Fibroblast of the aortic adventitia (primary cell): ENCODE measurements at places on chromosomes 2 and 18. TPM values are rescaled to one million over a fixed set of nuclear protein-coding genes. Genes with fewer than 3 reads are reported as not detected.

DNA sequence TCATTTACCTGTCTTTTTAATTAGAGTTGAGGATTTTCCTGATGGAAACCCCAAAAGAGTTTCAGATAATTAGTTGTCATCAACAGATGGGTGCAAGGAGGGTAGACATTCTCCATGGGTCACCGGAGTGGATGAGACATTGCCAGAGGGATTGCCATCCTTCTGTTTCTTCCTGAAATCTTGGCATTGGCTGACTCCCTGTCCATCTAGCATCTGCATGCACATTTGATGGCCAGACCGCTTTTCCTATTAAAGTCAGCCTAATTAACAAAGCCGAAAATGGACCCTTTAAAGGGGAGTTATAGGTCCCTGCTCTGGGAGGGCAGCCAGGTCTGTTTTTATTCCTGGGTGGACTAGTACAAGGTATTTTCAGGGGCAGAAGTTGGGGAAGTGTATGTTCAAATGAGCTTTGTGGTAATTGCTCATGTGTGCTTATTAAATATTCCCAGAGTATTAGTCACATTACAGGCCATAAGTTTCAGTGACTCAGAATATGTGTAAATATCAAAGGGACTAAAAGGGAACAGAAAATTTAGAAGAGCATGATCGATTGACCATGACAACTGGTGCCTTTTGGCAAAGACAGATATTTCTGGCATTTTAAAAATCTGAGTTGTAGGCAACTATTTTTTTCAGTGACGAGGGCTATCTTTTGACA lies 209.8 kb downstream of the PHLPP1 start:
- no peak for DNase-seq

- DNase-seq, result no peak
Measured at GRCh38 chr18:79385326-79385707, 10.4 kb upstream of the NFATC1 start.

CXCR1 gene
- total RNA-seq, result not detected in 2 replicates

IL1RL1 gene
- total RNA-seq, result 4.9 and 8.2 TPM in 2 replicates

DLX1 gene
- total RNA-seq, result 0.41 and 0.99 TPM in 2 replicates

TIMM21 gene
- 6.5 and 34.5 TPM in 2 replicates for total RNA-seq
